ENCODE measurements at places on chromosomes 12 and 14. TPM values are rescaled to one million over a fixed set of nuclear protein-coding genes. Genes with fewer than 3 reads are reported as not detected.

GRCh38 chr12:120733574-120733973 lies 7.9 kb downstream of the ACADS start:
- H3K27ac ChIP-seq: no peak overlapping the region
- no peaks in the 10 kb centered on the region for H3K27me3 ChIP-seq
- no peaks in the 10 kb centered on the region for H3K4me1 ChIP-seq
- H3K36me3 ChIP-seq: peaks cover 17% of the 10 kb centered on the region
- DNase-seq: no peak

The CLMN gene
- 1.1 TPM for total RNA-seq

The PRICKLE1 gene
- 0.28 TPM for total RNA-seq

- H3K27ac ChIP-seq: no peak overlapping the region
- no peaks in the 10 kb centered on the region for H3K4me1 ChIP-seq
- H3K27me3 ChIP-seq: peaks cover 4% of the 10 kb centered on the region
- DNase-seq: no peak
Observed at GRCh38 chr14:20578325-20578724, 9.5 kb downstream of the RNASE11 start.

- no peak overlapping the region for H3K27ac ChIP-seq
- H3K4me3 ChIP-seq: no peak overlapping the region
- no peaks in the 10 kb centered on the region for H3K36me3 ChIP-seq
- H3K4me1 ChIP-seq: peaks cover 6% of the 10 kb centered on the region
- no peak for DNase-seq
- H3K27me3 ChIP-seq: peaks cover 45% of the 10 kb centered on the region
Observed at GRCh38 chr14:74249433-74250375, 10.5 kb downstream of the VSX2 start.

GRCh38 chr12:130799051-130799450 lies 40.0 kb downstream of the STX2 start:
- H3K27ac ChIP-seq: no peak overlapping the region
- no peak overlapping the region for H3K4me3 ChIP-seq
- H3K36me3 ChIP-seq: peaks cover 40% of the 10 kb centered on the region
- H3K27me3 ChIP-seq: no peaks in the 10 kb centered on the region
- no peak for DNase-seq

All from activated CD4-positive, alpha-beta T cell treated with anti-CD3 and anti-CD28 coated beads, Interleukin-2, amount 10 ng/mL, durations not matched to agents 24 days and 14 days (primary cell).